ENCODE measurements at places on chromosomes 16 and 17. TPM values are rescaled to one million over a fixed set of nuclear protein-coding genes. Genes with fewer than 3 reads are reported as not detected.

GRCh38 chr17:10716218-10716617, 13.6 kb downstream of the TMEM220 start:
- no peak for DNase-seq

Gene NETO2
- total RNA-seq = 1.9 TPM

DNA sequence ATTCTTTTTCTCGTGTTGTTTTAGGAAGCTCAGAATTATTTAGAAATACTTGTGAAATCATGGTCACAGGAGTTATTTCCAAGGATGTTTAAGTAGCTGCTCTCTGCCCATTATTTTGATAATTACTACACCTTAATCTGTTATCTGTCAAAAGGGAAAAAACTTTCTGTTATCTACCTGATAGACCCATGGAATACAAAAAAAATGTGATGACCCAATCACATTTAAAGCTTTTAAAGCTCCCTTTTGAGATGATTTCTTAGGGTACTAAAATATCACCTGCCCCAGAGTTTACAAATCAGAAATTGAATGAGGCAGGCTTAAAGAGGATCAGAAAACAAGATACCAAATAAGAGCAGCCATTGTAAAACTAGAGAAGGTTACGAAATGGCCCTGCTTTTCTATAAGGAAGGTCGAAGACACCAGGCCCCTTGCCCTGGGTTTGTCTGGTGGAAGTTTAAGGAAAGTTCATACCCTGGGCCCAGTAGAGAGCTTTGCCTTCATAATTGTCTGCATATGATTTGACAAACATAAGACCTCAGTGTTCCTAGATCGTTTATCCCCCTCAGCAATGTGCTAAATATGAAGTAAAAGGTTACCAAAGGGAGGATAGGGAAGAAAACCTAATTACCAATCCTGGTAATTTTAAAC, 149.9 kb upstream of the TBX2 start:
- DNase-seq = no peak

Gene SULT1A2
- 2.1 TPM for total RNA-seq
